Stimulated activated CD8-positive, alpha-beta memory T cell treated with anti-CD3 and anti-CD28 coated beads, Interleukin-15, amount 100 ng/mL, for 4 hours (primary cell): ENCODE measurements at places on chromosomes 6 and 20.

- no peak for DNase-seq
These were observed 138.9 kb downstream of the DTNBP1 start for GRCh38 chr6:15523679-15524630.

GRCh38 chr6:12654514-12654913 is 62.1 kb upstream of the PHACTR1 start:
- DNase-seq: no peak

GRCh38 chr6:17957904-17958620 is 29.4 kb downstream of the KIF13A start:
- DNase-seq: no peak

- no peak for DNase-seq
These were observed 24.3 kb upstream of the CDH22 start for GRCh38 chr20:46332373-46333160.

- DNase-seq: no peak
These were observed 3.6 kb upstream of the TOX2 start for GRCh38 chr20:43911066-43911465.

DNA sequence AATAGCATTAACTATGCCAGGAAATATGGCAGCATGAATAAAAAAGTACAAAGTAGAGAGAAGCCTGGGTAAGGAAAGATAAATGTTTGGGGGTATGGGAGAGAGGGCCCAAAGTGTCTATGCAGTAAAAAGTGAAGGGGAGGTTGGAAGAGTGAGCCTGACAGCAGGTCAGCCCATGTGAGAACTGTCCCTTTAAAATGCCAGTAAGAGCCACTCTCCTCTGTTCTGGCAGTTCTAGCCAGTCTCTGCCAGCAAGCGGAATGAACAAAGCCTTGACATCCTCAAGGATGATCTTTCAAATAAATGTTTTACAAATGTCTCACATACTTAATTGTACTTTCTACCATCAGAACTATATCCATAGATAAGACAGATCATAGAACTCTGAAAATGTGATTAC is 164.5 kb downstream of the DST start:
- no peak for DNase-seq

GRCh38 chr20:63471981-63472831 is at the start of gene KCNQ2:
KCNQ2 (minus strand) TSS chr20:63472655; CDS start chr20:63472463, 192 bp downstream.
- no peak for DNase-seq

- no peak for DNase-seq
These were observed 90.3 kb upstream of the TPD52L1 start for GRCh38 chr6:125063307-125063706.

GRCh38 chr6:147154454-147154853 is 49.8 kb upstream of the STXBP5 start:
- no peak for DNase-seq

DNA sequence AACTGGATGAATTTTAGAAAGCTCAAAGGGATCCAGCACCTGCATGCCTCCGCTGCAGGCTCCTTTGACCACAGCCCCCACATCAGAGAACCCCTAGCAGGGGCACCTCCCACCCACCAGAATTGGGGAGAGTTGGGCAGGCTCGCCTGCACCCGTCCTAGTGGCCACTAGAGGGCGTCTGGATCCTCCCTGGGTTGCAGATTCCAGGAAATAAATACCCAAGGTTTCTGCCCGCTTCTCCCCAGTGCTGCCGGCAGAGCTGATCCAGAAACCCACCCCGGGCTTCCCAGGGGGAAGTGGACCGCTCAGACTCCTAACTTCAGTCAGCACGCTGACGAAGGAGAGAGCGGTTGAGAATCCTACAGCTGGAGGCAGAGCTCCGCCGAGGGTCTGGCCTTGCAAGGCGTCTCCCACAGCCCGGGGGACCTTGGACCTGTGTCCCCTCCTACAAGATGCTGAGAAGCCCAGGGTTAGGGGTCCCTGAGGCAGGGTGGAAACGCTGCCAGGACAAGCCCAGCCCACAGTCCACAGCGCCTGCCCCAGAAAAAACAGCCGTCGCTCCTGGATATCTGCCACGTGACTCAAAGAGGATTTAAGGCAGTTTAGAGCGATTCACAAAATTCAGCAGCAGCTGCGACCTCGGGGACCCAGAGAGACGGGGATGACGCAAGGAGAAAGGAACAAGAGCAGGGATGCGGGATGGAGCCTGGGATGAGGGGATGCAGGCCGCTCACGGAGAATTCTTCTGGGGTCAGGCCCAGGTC is 32.6 kb upstream of the PHACTR3 start:
- peak; percentile 11 for DNase-seq
